ENCODE measurements at places on chromosomes 5 and 9. TPM values are rescaled to one million over a fixed set of nuclear protein-coding genes. Genes with fewer than 3 reads are reported as not detected.

- no peak for DNase-seq
Measured at GRCh38 chr5:180593446-180594206, 2.3 kb upstream of the SCGB3A1 start.

DNA sequence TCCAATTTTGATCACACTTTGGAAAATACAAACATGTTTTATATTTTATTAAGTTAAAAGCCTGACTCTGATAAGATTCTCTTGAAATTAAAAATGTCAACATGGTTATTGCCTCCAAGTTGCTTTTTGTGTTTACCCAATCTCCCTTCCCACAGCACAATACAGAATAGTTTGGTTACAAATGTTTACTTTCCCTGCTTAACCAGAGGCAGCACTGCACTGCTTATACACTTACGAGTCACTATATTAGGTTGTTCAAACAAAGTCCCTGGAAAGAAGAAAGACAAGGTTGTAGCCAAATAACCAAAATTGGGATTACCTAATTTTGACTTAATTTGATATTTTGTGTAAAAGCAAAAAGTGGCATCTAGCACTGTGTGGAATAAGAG is 25.9 kb downstream of the SRFBP1 start:
- DNase-seq: no peak

DNA sequence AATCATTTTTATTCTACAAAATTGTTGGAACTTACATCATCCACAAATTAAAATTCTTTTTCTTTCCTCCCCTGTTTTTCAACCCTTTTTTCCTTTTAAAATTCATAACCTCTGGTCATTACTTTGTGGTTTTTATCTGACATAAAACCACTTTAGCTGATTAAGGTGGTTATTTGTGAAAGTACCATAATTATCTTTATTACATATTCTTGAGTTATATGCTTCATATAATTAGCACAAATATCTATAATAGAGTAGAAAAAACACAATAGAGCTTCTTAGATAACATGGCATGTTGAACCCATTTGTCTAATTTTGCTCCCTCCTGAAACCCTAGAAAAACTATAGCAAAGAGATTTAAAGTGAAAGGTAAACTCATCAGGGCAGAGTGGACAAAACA is 22.9 kb upstream of the PPIC start:
- no peak for DNase-seq

DNA sequence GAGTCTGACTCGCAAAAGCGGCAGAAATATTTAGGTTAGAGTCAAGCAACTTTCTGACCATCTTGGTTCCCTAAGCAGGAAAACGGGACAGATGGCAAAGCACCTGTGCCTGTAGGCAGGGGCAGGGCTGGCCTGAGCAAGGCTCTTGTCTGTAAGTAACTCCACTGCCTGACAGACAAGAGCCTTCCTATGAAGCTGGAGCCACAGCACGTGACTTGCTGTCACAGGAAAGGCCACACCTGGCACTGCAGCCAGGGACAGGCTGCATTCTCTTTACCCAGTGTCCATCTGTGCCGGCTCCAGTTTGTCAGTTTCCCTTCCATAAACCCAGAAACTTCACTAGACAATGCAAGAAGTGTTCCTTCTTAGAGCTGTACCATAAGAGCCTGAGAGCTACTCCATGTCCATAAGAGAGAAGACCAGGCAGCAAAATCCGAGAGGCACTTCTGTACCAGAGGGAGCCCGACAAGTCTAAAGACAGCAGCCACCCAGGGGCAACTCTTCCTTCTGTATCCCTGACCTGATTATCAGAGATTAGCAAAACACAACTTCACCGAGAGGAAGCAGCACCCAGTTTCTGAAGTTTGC is 78.1 kb downstream of the GPR21 start:
- DNase-seq: no peak

- DNase-seq: no peak
Measured at GRCh38 chr9:37104183-37104889, 16.0 kb upstream of the ZCCHC7 start.

- no peak for DNase-seq
Measured at GRCh38 chr9:114413861-114414301, 26.1 kb upstream of the AKNA start.

- DNase-seq: no peak
Measured at GRCh38 chr9:7478646-7479045, 320.9 kb downstream of the DMAC1 start.

DNA sequence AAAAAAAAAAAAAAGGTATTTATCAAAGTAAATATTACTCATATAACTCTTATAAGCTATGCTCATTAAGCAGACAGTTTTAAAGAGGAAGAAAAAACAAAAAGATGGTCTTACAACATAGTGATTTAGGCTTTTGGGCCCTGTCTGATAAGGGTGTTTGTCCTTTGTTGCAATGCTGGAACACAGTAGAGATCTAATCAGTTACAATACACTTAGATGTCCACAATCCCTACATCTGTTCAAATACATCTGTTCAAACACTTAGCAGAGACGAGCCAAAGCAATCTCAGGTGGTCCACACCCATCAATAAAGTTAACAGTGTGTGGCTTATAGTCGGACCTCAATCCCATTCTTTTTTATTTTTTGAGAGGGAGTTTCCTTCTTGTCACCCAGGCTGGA is 11.0 kb downstream of the PRXL2C start:
- no peak for DNase-seq

DNA sequence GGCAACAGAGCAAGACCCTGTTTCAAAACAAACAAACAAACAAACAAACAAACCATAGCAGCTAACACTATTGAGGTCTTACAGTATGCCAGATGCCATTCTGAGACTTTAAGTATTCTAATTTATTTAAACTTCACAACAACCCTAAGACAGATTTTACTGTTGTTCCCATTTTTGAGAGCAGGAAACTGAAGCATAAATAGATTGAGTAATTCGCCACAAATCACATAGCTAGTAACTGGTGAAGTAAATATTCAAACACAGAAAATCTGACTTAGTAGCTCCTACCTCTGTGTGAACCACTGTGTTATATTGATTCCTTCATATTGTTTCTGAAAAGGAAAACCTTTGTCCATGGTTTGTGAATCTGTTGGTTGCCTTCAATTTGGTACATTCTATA is 98.4 kb downstream of the UNC13B start:
- DNase-seq: no peak

The SELENOP gene
- 86.3 TPM for total RNA-seq

The TYRP1 gene
- not detected for total RNA-seq

The SPINK6 gene
- total RNA-seq: not detected

The TPPP gene
- 2.6 TPM for total RNA-seq

The TLX3 gene
- total RNA-seq: not detected

The CDC25C gene
- 11.5 TPM for total RNA-seq

All from progenitor cell of endocrine pancreas (in vitro differentiated cells).